T follicular helper cell (primary cell): ENCODE measurements at places on chromosomes 4 and X.

DNA sequence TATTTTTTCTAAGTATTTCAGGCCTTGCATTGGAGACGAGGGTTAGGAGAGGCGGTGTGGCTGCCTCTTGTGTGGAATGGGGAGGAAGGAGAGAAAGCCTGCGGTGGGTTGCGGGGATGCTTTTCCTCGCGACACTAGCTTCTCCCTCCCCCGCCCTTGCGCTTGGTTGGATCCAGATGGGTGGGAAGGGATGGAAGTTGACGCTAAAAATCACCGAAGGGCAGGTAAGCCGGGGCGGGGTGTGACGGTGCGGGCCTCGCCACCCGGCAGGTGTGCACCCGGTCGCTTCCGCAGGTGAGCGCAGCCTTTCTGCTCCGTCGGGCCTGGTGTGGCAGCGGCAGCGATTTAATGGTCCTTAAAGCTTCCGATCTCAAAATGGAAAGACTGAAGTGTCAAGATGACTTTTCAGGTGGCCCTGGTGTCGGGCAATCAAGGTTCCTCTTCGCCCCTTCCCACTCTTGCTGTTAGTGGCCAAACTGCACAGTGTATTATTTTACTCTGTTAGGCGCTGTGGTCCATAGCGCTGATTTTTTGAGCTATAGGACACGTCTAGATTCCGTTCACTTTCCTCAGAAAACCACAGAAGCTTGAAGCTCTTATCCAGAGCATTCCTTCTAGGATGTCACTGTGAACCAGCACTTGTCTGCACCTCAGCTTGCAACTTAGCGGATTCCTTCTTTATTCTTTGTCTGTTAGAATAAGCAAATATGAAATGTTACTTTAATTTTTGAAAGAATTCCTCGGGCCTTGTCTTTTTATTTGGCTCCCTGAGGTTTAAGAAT, 765 bp downstream of the ENOPH1 start:
- DNase-seq, result peak; percentile 21

- peak; percentile 37 for DNase-seq
Observed at GRCh38 chr4:139530833-139531427, 25.1 kb downstream of the SETD7 start.

- DNase-seq, result no peak
Observed at GRCh38 chr4:70654605-70655011, 11.7 kb downstream of the JCHAIN start.

DNA sequence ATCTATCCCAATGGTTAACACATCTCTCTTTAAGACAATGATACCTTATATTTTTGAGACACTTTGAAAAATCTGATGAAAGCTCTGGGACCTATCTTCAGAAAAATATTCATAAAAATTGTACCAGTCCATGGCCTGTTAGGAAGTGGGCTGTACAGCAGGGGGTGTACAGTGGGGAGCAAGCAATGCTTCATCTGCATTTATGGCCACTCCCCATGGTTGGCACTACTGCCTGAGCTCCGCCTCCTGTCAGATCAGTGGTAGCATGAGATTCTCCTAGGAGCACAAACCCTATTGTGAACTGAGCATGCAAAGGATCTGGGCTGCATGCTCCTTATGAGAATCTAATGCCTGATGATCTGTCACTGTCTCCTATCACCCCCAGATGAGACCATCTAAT, 42.6 kb downstream of the C4orf51 start:
- no peak for DNase-seq

- DNase-seq, result no peak
Observed at GRCh38 chrX:153902385-153902784, 2.1 kb upstream of the AVPR2 start.

DNA sequence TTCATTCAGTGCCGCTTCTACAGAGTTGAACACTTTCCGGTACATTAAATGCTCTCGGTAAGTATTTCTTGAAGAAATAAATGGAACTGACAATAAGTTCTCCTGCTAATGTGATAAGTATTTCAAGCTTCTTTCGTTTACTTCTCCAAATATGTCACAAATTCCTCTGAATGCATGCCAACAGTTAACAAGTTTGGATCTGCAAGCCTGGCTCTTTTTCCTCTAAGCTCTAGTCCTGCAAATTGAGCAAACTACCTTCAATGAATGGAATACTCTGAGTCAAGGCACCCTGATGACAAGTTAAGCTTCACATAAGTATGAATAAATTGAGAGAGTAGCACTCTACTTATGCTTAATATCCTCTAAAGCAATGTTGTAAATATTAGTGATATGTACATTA, 403.6 kb downstream of the PDGFC start:
- DNase-seq, result no peak

DNA sequence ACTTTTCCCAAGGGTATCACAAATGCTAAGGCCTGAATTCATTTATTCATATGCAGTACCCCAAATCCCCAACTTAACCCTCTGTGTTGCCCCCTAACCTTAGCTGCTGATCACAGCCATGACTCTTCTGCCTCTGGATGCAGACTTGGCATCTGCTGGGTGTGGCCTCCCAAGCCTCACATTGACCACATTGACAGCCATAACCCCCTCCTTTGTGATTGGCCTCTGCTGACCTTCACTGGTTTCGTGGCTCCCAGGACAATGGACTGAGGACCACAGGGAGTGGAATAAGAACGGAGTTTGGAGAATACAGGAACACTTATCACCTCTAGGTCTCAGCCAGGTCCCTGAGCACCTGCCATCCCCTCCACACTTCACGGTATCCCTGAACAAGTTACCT, 123.6 kb upstream of the CPEB2 start:
- DNase-seq, result no peak
